Mammary epithelial cell (primary cell): ENCODE measurements at places on chromosomes 6 and 20. TPM values are rescaled to one million over a fixed set of nuclear protein-coding genes. Genes with fewer than 3 reads are reported as not detected.

GRCh38 chr6:16894301-16894700 is 133.0 kb upstream of the ATXN1 start:
- no peak for DNase-seq

The MOCS1 gene
- 4.4 and 7.1 TPM in 2 replicates for total RNA-seq

The C6orf132 gene
- 37.0 and 42.4 TPM in 2 replicates for total RNA-seq

DNA sequence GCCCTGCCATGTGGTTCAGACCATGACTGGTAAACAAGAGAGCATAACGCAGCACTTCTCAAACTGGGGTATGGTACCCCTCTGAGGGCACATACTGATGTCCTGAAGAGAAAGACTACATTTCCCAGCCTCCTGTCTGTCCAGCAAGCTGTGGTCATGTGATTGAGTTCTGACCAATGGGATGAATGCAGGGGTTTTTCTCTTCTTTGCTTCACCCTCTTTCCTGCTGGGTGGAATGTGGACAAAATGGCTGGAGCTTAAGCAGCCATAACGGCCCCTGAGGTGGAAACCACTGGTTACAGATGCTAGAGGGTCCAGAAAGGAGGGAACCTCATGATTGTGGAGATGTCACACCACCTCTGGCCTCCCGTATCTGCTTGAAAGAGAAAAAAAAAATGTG is 19.4 kb upstream of the KCNB1 start:
- peak; percentile 12 for DNase-seq

DNA sequence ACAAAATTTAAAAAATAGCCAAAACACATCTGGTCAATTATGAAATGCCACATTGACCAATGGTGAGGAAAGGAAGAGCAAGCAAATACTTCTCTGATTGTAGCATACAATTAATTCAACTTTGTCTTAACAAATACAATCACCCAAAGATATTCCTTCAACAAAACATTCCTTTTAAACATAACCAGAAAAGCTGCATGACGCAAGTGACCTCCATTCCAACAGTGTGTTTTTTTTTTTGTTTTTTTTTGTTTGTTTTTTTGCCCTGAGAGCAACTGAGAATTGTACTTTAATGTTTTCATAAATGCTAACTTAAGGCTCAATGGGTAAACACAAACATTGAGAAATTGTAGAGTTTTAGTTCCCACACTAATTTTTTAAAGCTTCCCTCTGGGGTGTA is 184.4 kb downstream of the PTPRK start:
- DNase-seq, result no peak

DNA sequence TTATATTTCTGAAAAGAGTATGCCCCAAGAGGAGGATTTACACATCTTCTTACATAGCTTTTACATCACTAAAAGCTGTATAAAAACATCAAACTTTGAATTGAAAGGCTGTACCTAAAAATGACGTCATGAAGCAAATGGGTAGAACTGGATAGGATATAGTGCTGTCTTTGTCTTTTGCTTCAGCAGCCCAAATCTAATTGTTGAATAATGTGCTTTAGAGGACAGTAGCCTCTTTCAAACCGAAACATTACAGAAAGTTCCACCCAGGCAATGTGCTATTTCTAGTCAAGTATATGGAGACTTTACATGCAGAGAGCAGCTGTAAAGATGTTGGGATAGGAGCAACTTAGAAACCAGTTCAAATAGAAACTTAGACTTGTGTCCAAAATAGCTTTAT is 51.9 kb downstream of the ADGRG6 start:
- no peak for DNase-seq

- peak; percentile 43 for DNase-seq
These were observed 5.3 kb downstream of the OARD1 start for GRCh38 chr6:41066867-41067304.

GRCh38 chr20:1291191-1291741 is 25.2 kb downstream of the SNPH start:
- peak; percentile 7 for DNase-seq

The LGSN gene
- not detected in 2 replicates for total RNA-seq

DNA sequence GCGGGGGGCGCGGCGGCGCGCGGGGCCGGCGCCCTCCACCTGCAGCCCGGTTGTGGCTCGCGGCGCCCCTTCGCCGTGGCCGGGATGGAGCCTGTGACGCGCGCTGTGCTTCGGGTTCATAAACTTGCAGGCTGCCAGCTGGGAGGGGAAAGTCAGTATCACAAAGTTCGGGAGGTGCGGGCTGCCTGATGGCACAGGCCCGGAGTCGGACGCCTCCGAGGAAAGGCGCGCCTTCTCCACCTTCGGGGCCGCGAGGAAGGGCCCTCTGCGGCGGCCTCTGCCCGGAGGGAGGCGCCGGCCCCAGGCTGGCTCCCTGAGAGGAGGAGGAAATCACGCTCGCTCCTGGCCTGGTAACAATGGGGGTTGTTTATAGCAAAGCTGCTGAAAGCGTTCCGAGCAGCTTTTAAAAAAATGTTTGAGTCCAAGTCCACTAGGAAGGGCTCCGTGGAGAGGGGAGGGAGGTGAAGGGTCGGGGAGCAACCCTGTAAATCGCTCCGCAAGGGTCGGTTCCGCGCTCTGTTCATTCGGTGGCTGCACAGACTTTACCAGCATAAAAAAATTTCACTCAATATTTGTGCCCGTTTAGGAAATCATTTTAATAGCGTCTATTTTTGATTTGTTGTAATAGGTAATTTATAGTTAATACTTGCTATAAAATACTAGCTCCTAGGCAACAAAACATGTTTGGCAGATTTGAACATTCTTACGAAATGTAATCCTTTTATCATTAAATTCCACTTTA is 1.0 kb downstream of the AFDN start:
- DNase-seq, result peak; percentile 48

DNA sequence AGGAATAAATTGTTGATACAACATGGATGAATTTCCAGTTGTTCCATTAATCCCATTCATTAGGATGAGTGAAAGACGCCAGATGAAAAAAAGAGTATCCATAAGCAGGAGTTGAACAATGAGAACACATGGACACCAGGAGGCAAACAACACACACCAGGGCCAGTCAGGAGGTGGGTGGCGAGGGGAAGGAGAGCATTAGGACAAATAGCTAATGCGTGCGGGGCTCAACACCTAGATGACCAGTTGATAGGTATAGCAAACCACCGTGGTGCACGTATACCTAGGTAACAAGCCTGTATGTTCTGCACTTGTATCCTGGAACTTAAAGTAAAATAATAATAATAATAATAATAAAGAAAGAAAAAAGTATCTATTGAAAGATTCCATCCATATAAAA is 11.1 kb downstream of the PCED1A start:
- DNase-seq, result no peak

DNA sequence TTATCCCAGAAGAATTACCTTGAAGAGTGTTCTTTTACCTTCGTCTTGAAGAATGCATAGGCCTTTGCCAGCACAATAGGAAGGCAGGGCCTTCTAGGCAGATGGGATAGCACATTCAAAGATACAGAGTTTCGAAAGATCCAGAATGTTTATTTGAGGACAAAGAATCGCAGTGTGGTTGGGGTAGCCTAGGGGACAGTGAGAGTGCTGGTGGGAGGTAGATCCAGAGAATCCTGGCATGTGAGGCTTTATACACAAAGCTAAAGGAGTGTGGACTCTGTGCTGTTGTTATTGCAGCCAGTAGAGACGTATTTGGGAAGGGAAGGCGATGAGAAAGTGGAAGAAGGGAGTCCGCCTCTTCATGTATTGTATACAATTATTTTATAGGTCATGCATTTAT is 186.6 kb downstream of the FARS2 start:
- DNase-seq, result no peak

The SOX18 gene
- not detected for total RNA-seq

- DNase-seq, result peak; percentile 81
These were observed 204.2 kb downstream of the BCAS1 start for GRCh38 chr20:53865901-53866793.

The CBFA2T2 gene
- 10.5 TPM for total RNA-seq

The PTPRT gene
- total RNA-seq, result 0.17 TPM

The FIG4 gene
- 17.2 TPM for total RNA-seq

The GRM1 gene
- total RNA-seq, result not detected

DNA sequence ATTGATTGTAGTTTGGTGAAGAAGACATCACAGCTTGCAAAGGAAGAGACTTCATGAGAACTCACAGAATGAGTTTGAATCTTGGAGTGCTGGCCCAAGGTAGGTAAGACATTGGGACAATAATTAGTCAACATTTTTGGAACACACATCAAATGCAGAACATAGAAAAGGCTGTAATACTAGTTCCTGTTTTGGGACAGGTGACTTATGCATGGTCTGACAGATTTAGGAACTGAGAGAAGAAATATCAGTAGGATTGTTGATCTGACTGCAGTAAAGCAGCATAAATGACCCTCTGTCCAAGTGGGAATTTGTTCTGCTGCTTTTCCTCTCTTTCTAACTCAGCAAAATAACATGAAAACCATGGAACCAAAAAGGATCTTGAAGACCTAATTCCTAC is 102.3 kb upstream of the MAP3K7 start:
- no peak for DNase-seq

DNA sequence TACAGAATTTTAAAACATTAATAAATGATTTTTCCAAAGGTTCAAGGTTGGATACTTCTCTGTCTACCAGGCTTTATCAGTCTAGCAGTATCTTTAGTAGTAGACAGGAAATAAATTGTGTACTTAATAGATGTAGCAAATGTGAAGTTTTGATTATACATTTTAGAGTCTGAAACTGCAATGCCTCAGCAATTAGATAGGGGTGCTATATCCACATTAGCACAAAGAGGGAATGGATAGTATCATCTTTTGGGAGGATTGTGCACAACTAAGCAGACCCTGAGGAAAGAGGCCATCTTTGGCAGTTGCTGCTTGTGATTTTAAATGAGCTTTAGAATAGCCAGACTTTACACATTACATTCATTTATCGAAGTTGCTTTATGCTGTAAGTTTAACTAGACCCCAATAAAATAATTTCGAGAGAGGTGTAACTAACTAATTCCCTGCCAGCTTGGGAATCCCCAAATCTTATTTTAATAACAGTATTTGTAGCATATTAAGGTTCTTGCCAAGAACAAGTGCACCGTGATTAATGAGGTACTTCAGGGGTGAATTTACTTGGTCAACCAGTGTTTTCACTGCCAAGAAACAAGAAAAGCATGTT is 2.8 kb downstream of the KCNQ5 start:
- peak; percentile 19 for DNase-seq

DNA sequence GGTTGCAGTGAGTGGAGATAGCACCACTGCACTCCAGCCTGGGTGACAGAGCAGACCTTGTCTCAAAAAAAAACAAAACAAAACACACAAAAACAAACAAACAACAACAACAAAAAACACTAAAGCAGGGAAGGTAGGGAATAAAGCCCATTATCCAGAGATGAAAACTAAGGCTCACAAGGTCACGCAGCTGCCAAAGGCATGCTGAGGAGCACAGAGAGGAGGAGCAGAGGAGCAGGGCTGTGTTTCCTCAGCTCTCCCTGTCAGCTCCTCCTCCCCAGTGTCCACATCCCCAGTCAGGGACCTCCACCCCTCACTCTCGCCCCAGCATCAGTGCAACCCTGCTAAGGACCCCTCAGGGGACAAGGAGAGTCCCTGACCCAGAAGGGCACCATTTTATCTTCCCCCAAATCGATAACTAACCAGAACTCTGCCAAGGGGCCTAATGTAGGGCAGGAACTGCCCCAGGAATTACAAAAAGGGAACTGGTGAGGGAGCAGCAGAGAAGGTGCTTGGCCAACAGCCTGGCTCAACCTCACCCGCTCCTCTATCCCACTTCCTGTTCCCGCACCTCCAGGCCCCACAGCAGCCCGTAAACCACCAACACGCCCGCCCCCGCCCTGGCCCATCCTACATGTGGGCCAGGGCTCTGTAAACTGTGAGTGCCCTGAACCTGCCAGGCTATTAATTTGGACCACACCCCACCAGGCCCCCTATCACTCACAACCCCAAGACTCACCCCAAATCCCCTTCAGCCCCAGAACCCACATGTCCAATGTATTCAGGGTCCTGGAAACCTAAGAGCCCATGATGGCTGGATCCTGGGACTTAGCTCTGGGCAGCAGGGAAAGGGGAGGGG is 9.0 kb downstream of the TEAD3 start:
- DNase-seq, result peak; percentile 52

The PTPRK gene
- 336 TPM for total RNA-seq

GRCh38 chr6:169190144-169190584 is 63.5 kb downstream of the THBS2 start:
- no peak for DNase-seq

The ULBP3 gene
- 28.5 TPM for total RNA-seq

The DLL1 gene
- 45.8 TPM for total RNA-seq

DNA sequence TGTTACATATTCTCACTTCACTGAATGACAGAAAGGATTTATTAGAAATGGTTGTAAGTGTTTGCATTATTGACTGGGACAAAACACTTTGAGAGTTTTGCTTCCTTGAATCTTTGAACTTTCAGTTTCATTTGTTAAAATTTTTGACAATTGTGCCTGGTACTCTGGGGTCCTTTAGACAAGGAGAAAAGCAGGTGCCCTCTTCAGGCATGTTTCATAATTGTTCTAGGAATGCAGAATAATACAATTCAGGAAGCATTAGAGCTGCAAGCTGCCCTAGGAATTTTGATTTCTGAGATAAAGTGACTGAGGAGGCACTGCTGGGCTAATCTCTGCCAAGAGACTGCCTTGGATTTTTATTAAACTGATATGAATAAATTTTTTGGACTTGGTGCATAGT is 49.7 kb downstream of the TOP1 start:
- peak; percentile 27 for DNase-seq

DNA sequence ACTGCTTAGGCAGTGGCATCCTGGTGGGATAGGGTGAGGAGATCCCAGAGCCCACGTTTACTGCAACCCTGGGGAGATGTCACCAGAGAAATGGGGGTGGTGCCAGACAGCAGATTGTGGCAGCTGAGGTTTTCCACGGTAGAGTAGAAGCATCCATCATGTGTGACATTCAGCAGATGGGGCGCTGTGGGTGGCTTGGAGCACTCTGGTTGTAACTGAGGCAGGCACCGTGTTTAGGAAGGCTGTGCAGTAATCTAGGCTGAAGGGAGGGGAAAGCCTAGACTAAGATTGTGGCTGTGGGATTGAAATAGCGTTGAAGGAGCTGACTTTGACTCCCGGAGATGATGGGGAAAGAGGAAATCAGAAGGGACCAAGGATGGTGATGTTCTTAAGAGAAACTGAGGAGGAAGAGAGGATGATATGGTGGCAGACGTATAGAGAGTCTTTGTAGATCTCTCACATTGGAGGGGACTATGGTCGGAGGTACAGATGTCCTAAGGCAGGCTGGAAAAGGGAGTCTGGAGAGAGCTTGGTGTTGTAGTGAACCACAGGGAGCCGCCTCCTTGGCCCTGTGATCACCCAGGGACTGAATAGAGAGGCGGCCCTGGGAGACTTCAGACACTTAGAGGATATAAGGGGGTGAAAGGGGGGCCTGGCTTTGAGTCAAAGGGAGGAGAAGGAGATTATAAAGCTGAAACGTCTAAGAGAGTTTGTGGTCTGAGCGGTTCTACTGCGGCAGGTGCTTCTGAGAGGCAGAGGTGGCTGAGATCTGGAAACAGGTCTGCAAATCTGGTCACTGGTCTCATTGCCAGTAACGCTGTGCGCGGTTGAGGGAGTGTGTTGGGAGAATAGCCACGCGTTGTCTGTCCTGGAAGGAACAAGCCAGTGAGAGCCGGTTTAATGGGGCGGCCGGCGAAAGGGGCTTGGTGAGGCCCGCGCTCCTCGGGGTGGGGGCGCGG is 792 bp upstream of the MICA start:
- no peak for DNase-seq

- DNase-seq, result no peak
These were observed 24.1 kb upstream of the CCR6 start for GRCh38 chr6:167098825-167099225.
